Stimulated activated CD4-positive, alpha-beta T cell treated with anti-CD3 and anti-CD28 coated beads, Interleukin-2, amount 100 ng/mL, for 24 hours (primary cell): ENCODE measurements at places on chromosomes 7 and 10.
A peak's percentile ranks its signal among the peaks of the same experiment; 100 is the strongest.

GRCh38 chr10:110011681-110012080, 3.9 kb downstream of the ADD3 start:
- DNase-seq: no peak

DNA sequence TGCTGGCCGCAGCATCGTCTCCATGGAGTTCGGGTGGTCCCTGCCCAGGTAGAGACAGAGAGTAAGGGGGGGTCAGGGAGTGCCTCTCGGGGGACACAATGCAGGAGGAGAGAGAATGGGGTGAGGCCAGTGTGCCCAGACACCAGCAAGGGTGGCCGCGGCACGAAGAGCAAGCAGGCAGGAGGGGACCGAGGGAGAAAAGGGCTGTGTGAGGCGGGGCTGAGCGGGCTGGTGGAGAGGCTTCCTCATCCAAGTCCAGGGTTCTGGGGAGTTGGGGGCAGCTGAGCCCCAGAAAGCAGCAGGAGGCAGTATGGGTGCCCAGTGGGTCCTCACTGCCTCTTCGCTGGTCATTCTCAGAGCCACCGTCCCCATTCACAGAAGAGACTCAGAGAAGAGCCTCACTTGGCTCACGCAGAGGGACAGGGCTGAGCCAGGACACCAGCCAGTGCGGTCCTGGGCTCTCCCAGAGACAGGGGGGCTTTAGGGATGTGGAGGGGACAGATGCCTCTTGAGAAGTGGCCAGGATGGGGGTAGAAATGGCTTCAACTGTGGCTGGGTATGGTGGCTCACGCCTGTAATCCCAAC, 78.9 kb downstream of the MICALL2 start:
- DNase-seq: no peak

GRCh38 chr10:64060389-64060788, 539.2 kb downstream of the REEP3 start:
- DNase-seq: no peak

GRCh38 chr10:79487296-79488194, 24.8 kb upstream of the EIF5AL1 start:
- peak; percentile 28 for DNase-seq

GRCh38 chr10:133379152-133379800, at the start of gene PAOX:
Gene PAOX, plus strand, starts transcription at chr10:133379262. Its CDS starts 55 bp downstream, at chr10:133379317.
- peak; percentile 70 for DNase-seq

DNA sequence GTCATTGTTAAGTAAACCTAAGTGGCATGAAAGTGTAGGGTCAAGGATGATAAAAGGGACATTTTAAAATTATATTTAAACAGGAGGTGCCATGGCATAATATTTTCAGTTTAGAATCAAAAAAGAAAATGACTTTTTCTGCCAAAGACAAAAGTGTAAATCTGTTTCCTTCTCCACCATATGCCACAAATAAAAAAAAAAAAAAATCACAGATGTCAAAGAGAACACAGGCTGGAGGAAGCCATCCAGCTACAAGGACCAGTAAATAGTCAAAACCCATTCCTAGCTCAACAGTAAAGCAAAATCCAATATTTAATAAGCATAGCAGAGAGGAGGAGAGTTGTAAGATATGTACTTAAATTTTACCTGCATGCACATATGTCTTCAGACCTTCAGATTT, 321.3 kb upstream of the TMEM229A start:
- DNase-seq: no peak

DNA sequence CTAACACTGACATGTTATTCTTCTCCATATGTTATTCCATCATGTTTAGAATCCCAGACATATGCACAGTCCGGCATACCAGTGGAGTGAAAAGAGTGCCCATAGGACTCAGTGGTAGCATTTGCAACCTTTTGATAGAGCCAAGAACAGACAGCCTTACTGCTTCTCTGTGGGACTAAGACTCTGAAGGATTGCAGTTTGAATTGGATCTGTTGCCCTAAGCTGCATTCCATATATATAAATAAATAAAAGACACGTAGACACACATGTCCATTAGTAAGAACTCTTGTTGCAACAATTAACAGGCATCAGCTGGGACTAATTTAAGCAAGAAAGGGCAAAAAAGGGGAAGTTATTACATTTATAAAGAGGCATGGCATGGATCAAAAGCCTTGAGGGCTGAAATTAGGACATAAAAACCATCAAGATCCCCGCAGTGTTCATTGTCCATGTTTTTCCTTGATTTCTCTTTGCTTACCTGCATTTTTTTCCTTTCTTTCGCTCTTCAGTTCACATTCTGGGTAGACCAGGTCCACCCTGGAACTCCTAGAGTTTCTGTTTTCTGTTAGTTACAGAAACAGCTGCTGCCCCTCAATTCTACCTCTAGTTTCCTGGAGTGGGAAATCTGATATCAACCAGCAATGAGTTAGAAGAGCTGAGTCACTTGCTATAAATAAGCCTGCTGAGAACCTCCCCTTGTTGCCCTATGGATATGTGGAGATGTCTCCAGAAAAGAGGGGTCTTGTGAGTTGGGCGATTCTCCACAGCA, 132.4 kb downstream of the SORCS1 start:
- no peak for DNase-seq

DNA sequence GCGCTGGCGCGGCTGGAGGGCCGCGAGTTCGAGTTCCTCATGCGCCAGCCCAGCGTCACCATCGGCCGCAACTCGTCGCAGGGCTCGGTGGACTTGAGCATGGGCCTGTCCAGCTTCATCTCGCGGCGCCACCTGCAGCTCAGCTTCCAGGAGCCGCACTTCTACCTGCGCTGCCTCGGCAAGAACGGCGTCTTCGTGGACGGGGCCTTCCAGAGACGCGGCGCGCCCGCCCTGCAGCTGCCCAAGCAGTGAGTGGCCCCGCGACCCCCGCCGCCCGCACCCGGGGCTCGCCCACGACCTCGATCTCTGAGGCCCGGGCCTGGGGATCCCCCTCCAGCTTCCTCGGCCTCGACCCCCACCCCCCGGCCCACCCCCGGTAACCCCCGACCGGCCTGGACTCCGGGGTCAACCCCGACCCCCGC, 537 bp downstream of the FOXK1 start:
- DNase-seq: peak; percentile 42

DNA sequence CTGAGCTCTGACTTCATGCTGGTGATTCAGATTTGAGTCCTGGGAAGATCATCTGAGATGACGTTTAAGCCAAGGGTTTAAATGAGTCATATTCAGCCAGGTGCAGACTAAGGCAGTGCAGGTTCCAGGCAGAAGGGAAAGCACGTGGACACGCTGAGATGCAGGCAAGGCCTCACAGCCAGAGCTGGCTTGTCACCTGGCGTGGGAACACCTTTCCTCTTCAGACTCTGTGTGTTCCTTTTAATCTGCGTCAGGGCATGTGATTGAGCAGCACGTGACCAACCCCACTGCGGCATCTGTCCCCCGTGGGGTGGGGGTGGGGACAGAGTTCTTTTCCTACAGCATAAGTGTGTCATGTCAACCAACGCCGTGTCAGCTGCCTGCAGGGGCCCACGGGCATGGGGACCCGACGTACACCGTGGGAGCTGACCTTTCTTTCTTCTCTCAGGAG, 10.7 kb upstream of the IDI2 start:
- DNase-seq: no peak

DNA sequence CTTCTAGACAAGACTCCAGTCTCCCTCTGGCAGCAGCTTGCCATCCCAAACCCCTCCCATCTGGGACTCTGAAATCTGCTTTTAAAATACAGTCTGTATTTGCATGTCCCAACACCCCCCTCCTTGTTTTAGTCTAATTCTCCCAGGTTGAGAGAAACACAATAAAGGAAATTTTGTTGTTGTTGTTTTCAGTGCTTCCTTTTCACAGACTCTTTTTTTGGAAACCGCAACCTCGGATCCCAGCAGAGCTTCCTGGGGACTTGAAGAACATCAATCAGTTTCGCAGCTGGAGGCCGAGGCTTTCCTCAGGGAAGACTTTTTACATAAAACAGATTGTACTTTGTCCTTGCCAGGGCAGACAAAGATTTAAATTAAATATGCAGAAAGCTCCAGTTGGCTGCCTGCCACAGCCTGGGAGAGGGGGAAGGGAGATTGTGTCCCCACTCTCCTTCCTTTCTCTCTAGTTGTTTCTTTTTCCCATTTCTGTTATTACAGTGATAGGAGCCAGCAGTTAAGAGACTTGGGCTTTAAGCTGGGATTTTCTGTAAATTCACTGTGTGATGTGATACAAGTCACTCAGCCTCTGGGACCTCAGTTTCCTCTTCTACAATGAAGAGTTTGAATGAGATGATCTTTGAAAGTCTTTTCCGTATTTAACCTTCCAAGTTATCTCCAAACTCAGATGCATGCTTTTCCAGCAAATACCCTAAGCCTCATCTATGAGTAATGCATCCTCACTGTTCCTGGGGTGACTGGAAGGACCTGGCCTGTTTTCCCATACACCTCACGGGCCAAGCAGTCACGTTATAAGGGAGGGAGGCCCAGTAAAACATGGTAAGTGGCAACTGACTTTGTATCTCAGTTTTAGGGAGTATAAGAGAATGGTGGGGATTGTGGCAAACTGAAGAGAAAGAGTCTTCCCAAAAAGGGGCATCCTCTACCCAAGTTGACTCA, 192.3 kb downstream of the REEP3 start:
- DNase-seq: no peak

DNA sequence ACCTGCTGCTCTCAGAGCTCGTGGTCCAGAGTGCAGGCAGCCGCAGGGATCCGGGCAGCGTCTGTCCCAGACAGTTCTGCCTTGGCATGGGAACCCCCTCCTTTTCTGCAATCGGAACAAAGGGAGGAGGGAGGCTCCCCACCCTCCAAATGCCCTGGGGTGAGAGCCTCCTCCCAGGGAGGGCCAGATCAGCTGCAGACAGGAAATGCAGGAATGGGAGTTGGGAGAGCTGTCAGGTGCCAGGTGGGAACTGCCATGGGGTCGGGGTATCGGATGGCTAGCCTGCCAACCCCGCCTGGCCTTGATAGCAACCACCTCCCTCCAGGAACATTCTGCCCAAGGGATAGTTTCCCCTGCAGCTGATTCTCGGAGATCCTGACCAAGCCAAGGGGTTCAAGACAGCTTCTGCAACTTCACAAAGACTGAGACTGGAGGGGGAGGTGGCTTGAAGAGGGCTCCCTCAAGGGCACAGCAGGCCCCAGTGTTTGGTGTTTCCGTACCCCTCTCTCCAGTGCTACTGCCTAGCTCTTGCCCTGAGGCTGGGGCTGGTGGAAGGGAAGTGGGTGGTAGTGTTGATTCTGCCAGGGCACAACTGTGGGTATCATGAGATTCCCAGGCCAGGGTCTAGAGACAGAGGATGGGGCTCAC, at the start of gene CALML5:
TSS of gene CALML5 (minus strand) at position 78 of the 648 bp plus-strand sequence. CDS start 132 bp downstream, outside the sequence.
- no peak for DNase-seq

GRCh38 chr10:13066527-13066926, 33.4 kb upstream of the OPTN start:
- no peak for DNase-seq

DNA sequence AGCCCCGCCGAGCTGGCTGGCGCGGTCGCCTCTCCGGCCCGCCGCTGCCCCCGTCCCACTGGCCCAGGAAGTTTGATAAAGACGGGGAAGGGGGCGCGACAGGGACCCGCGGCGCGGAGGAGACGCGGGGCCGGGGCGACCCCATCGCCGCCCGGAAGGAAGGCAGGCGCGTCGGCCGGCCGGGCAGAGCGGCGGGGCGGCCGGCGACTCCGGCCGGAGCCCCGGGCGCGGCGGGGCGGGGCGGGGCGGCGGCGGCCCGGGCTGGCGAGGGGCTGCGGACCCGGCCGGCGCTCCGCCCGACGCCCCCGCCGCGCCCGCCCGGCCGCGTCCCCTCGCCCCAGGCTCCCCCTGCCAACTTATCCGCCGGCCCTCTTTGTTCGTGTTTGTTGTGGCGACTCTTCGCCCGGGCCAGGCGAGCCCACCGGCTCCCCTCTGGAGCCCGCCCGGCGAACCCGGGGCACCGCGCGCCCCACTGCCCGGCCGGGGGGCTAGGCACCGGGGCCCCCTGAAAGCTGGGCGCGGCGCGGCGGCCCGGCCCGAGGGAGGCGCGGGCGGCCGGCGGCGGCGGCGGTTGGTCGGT, 571 bp downstream of the KDM7A start:
- DNase-seq: peak; percentile 5

- no peak for DNase-seq
These were observed 96.4 kb downstream of the MAGI2 start for GRCh38 chr7:79357101-79357500.

GRCh38 chr10:25858076-25858475, 76.0 kb upstream of the MYO3A start:
- DNase-seq: no peak

- no peak for DNase-seq
These were observed 319.2 kb upstream of the LRRN3 start for GRCh38 chr7:110771717-110772116.

GRCh38 chr7:26655781-26656180, 208.6 kb downstream of the SKAP2 start:
- DNase-seq: no peak

GRCh38 chr10:63562857-63563256, 41.7 kb downstream of the REEP3 start:
- DNase-seq: no peak

DNA sequence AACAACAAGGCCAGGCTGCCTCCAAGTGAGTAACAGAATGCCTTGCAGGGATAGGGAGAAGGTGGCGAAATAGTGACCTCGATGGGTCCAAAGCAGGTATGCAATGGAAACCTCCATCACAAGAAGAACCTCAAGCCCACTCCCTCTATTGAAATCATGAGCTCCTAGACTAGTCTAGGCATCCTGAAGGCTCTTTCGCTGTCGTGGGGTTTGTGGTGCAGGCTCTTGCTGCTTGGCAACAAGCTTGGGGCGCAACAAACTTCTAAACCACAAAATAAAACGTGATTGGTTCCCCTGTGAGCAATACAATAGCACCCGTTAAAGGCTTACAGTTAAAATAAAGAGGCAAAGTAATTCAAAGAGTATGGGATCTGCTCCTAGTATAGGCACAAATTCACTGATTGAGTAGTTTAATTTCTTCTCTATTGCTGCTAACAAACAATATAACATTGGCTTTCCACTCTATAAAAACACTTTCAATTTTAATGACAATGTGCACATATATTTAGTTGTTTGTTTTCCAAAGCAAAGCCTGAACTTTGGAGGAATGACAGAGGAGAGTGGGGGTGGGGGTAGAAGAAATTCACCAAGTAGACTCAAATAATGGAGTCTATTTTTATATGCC, 64.1 kb downstream of the C10orf67 start:
- DNase-seq: no peak

GRCh38 chr10:110307805-110308204, 3.1 kb upstream of the SMNDC1 start:
- DNase-seq: no peak
